ENCODE measurements at places on chromosomes 16 and 17.

DNA sequence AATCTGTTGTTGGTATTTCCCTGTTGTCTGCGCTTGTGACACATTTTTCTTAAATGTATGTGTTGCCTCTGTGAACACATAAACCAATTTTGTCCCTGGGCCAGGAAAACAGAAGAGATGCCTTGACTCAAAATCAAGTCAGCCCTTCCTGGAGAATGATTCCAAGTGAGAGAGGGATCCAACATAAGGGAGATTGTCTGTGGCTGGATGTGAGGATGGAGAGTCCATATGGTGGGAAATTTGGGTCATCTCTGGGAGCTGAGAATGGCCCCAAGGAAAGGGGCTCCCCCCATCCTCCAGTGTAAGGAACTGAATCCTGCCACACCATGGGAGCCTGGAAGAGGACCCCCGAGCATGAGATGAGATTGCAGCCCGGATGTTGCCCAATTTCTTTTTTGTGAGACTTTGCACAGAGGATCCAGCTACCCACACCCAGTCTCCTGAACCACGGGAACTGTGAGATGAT, 13.5 kb downstream of the CRYM start:
- DNase-seq: no peak

DNA sequence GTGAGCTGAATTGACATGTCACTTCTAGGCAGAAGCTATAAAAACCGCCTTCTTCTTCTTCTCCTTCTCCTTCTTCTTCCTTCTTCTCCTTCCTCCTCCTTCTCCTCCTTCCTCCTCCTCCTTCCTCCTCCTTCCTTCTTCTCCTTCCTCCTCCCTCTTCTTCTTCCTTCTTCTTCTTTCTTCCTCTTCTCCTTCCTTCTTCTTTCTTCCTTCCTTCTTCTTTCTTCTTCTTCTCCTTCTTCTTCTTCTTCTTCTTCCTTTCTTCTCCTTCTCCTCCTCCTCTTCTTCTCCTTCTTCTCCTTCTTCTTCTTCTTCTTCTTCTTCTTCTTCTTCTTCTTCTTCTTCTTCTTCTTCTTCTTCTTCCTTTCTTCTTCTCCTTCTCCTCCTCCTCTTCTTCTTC, 4.8 kb upstream of the FBXL19 start:
- DNase-seq: no peak

DNA sequence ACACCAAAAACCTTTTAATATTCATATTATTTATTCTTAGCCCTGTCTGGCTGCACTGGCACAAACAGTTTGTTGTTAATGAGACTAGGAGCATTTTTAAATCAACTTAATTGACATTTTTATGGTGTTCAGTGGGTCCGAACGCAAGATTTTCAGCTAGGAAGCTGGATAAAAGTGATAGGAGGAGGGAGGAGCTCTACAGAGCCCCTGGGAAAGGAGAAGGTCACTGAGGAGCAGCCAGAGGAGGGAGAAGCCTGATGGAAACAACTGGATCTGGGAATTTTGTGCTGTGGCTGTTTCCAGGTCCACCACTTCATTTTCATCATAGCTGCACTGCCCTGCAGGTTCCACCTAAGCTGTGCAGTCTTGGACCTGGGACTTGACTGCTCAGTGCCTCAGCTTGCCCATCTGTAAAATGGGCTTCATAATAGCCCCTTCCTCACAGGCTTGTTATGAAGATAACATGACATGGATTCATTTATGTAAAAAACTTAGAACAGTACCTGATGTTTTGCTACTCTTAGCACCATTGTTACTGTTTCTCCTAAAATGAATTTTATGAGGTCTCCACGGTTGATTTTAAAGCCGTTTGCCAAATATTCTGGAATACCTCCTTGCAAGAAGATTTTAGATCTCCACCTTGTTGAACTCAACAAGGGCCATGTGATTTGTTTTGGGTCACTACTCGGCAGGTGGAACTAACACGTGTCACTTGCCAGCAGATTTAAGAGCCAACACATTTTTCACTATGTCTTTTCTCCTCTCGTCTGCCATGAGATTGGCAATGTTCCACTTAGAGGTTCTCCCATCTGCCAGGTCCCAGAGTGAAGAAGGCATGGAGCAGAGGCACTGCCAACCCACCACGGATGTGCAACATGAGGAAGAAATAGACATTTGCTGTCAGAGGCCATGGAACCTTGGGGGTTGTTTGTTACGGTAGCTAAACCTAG, 18.7 kb upstream of the GRIN2A start:
- DNase-seq: no peak

GRCh38 chr17:58328195-58329034, at the start of gene TSPOAP1:
TSPOAP1 (minus strand) TSS chr17:58328795; CDS start chr17:58327920, 875 bp downstream.
- no peak for DNase-seq

DNA sequence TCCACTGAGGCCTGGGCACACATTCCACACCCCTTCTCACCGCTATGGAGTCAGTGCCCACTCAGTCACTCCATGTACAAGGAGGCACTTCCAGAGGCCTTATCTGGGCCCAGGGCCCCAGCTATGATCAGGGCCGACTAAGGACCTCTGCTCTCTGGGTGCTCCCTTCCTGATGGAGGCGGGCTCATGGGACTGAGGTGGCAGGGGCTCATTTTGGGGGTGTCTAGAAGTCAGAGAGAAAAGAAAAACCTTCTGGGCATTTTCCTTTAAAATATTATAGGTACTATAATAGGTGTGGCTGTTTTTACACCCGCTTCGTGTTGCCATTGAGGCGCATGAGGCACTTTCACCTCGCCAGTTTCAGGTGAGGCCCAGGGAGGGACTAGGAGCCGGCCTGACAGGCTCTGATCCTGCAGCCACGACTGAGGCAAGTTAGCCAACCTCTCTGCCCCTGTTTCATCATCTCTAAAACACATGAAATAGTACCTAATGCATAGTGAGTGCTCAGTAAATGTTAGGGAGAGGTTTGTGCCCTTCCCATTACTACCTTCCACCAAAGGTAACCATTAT, 14.4 kb downstream of the B9D1 start:
- no peak for DNase-seq

DNA sequence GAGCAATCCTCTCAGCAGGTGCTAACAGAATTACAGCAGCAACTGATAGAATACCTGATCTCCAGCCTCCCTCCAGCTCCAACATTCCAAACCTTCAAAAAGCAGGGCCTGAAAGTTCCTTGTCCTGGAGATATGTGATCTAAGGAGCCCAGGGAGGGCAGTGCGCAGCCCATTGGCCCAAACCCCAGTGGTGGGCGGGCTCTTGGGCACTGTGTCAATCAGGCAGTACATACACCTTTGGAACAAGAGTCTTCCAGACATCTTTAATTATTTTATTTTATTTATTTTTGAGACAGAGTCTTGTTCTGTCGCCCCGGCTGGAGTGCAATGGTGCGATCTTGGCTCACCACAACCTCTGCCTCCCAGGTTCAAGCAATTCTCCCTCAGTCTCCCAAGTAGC, 24.2 kb downstream of the SLC12A3 start:
- DNase-seq: no peak

- DNase-seq: no peak
These were observed 88.2 kb downstream of the CHD9 start for GRCh38 chr16:53142823-53143568.

GRCh38 chr17:6752068-6752909, 3.6 kb upstream of the XAF1 start:
- no peak for DNase-seq
